ENCODE measurements at places on chromosomes 1 and 21. TPM values are rescaled to one million over a fixed set of nuclear protein-coding genes. Genes with fewer than 3 reads are reported as not detected.

PRXL2B gene
- total RNA-seq, result 55.8 TPM

LAX1 gene
- total RNA-seq, result not detected

NUDT4B gene
- not detected for total RNA-seq

OR2L8 gene
- not detected for total RNA-seq

LY9 gene
- not detected for total RNA-seq

PLPPR5 gene
- total RNA-seq, result not detected

SON gene
- total RNA-seq, result 297 TPM

TMPRSS15 gene
- not detected for total RNA-seq

PODN gene
- total RNA-seq, result 2.0 TPM

DNA sequence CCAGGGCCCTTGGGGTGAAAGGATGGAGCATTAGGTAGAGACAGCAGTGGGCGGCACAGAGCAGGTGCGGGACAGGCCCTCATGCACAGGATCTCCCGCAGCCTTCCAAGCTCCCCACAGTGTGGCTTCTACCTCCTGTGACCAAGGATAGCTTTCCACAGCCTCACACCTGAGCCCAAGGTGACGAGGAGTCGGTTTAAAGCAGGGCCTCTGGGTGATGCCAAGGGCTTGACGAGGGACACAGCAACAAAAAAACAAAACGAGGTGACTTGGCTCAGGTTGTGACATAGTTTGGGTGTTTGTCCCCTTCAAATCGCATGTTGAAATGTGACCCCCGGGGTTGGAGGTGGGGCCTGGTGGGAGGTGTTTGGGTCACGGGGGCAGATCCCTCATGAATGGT, 15.3 kb downstream of the RSPH1 start:
- H3K27ac ChIP-seq, result no peak overlapping the region
- no peak overlapping the region for H3K4me3 ChIP-seq
- no peak for DNase-seq
- H3K27me3 ChIP-seq, result peaks cover 9% of the 10 kb centered on the region
- no peaks in the 10 kb centered on the region for H3K4me1 ChIP-seq
- H3K36me3 ChIP-seq, result no peaks in the 10 kb centered on the region

- H3K27me3 ChIP-seq, result no peaks in the 10 kb centered on the region
- peaks cover 4% of the 10 kb centered on the region for H3K36me3 ChIP-seq
- peak; percentile 54 for DNase-seq
- H3K27ac ChIP-seq, result peak overlapping the region; percentile 52
- H3K4me3 ChIP-seq, result no peak overlapping the region
These were observed 40.6 kb downstream of the HNRNPR start for GRCh38 chr1:23303524-23303923.

GRCh38 chr1:6014130-6014999, 22.1 kb upstream of the NPHP4 start:
- H3K4me1 ChIP-seq, result no peaks in the 10 kb centered on the region
- DNase-seq, result no peak
- H3K27ac ChIP-seq, result no peak overlapping the region
- no peaks in the 10 kb centered on the region for H3K27me3 ChIP-seq
- no peaks in the 10 kb centered on the region for H3K36me3 ChIP-seq

DNA sequence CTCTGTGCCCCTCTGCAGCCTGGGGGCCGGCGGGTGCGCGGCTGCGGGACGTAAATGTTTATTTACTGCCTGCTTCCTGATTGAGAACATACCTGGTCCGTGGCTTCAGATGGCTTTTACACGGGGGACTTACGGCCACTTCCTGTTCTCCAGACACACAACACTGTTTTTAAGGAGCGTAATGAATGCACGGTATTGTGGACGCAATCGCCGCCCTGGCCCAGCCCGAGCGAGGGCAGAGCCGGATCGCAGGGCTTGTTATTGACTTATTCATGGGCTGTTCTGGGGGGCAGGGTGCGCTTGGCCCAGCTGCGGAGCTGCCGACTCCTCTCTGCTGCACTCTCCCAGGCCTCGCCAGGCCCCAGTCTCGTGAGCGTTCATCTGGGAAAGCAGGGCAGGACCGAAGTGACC, 52.8 kb upstream of the ACTRT2 start:
- no peak overlapping the region for H3K27ac ChIP-seq
- no peak for DNase-seq
- H3K36me3 ChIP-seq, result no peaks in the 10 kb centered on the region
- H3K4me3 ChIP-seq, result no peak overlapping the region
- no peaks in the 10 kb centered on the region for H3K27me3 ChIP-seq

- H3K4me3 ChIP-seq, result no peak overlapping the region
- H3K27ac ChIP-seq, result no peak overlapping the region
- no peaks in the 10 kb centered on the region for H3K4me1 ChIP-seq
- no peak for DNase-seq
- no peaks in the 10 kb centered on the region for H3K27me3 ChIP-seq
These were observed 174.9 kb downstream of the PIGK start for GRCh38 chr1:77044133-77044849.

DNA sequence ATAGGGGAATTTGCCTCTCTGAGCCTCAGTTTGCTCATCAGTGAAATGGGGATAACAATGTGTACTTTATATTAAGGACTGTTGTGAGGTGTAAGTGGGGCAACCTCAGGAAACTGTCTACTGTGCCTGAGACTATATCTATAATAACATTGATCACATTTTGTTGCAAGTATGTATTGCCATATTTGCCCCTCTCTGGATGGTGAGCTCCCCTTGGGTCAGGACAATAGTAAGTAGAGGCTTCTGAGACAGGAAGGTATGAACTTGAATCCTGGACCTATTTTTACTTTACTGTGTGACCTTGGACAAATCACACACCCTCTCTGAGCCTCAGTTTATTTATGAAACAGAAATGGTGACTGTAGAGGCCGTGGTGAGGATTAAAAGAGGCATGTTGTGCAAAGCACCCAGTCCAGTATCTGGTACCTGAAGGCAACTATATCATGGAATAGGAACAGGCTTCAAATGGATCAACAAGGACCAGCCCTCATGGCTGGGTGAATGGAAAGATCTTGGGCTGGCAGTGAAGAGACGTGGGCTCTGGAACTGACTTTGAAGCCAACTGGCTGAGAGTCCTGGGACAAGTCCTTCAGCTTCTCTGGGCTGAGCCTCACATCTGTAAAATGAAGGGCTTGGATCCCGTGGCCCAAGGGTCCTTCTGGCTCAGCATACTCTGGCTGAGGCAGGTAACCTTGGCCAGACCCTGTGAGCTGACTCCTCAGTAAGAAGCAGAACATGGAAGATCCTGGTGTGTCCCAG, 35.0 kb upstream of the ID3 start:
- H3K4me3 ChIP-seq, result no peak overlapping the region
- peaks cover 2% of the 10 kb centered on the region for H3K27me3 ChIP-seq
- H3K27ac ChIP-seq, result no peak overlapping the region
- H3K36me3 ChIP-seq, result no peaks in the 10 kb centered on the region

GRCh38 chr1:182459949-182460348, 10.0 kb downstream of the RGSL1 start:
- H3K27me3 ChIP-seq, result no peaks in the 10 kb centered on the region
- H3K4me1 ChIP-seq, result no peaks in the 10 kb centered on the region
- no peak overlapping the region for H3K4me3 ChIP-seq
- no peaks in the 10 kb centered on the region for H3K36me3 ChIP-seq
- H3K27ac ChIP-seq, result no peak overlapping the region

- H3K27ac ChIP-seq, result no peak overlapping the region
- H3K4me1 ChIP-seq, result peaks cover 4% of the 10 kb centered on the region
- H3K27me3 ChIP-seq, result no peaks in the 10 kb centered on the region
- no peak overlapping the region for H3K4me3 ChIP-seq
- no peaks in the 10 kb centered on the region for H3K36me3 ChIP-seq
- DNase-seq, result no peak
These were observed 391.8 kb downstream of the DISC1 start for GRCh38 chr1:232018231-232019025.

GRCh38 chr1:28249013-28249865, 10.1 kb upstream of the SESN2 start:
- DNase-seq, result no peak
- H3K4me1 ChIP-seq, result peaks cover 20% of the 10 kb centered on the region
- H3K36me3 ChIP-seq, result no peaks in the 10 kb centered on the region
- no peak overlapping the region for H3K4me3 ChIP-seq
- H3K27ac ChIP-seq, result no peak overlapping the region
- H3K27me3 ChIP-seq, result no peaks in the 10 kb centered on the region

GRCh38 chr1:240652961-240653409, 41.0 kb upstream of the GREM2 start:
- no peaks in the 10 kb centered on the region for H3K27me3 ChIP-seq
- H3K27ac ChIP-seq, result no peak overlapping the region
- no peak overlapping the region for H3K4me3 ChIP-seq
- no peaks in the 10 kb centered on the region for H3K36me3 ChIP-seq

DNA sequence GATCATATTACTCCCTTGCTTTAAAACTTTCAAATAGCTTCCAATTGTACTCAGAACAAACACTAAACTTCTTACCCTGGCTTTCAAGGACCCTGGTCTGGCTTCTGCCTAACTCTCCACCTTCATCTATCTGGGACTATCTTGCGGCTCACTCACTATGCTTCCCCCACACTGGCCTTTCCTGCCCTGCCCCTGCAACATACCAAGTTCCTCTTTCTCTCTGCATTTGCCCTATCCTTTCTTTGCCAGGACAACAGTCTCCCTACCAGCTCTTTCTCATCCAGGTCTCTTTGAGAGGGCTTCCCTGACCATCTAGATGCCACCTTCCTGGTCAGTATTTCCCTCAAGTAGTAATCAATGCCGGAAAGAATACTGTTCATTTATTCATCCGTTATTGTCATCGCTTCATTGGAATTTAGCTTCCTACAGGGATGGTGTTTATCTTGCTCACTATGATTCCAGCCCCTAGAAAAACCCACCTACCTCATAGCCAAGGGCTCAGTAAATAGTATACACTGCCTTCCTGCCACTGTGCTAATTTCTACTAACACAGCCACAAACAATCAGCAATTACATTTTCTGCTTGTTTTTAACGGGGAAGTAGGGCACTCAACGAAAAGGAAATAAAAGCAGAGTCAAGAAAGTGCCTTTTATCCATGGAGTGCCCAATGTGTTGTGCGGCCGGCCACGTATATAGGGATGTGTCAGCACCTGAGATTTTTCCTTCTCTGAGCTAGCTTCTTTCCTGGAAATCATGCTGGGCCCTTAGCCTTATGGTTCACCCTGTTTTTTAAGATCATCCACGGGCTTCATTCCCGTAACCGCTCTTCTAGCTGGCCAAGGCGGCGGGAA, 521 bp upstream of the CDC7 start:
- H3K4me1 ChIP-seq, result peaks cover 16% of the 10 kb centered on the region
- H3K36me3 ChIP-seq, result no peaks in the 10 kb centered on the region
- H3K4me3 ChIP-seq, result peak overlapping the region; percentile 60
- DNase-seq, result no peak
- H3K27me3 ChIP-seq, result no peaks in the 10 kb centered on the region

GRCh38 chr1:236774926-236775325, 20.2 kb upstream of the MTR start:
- peaks cover 5% of the 10 kb centered on the region for H3K27me3 ChIP-seq
- H3K27ac ChIP-seq, result no peak overlapping the region
- no peak overlapping the region for H3K4me3 ChIP-seq
- H3K36me3 ChIP-seq, result no peaks in the 10 kb centered on the region
- DNase-seq, result peak; percentile 61

DNA sequence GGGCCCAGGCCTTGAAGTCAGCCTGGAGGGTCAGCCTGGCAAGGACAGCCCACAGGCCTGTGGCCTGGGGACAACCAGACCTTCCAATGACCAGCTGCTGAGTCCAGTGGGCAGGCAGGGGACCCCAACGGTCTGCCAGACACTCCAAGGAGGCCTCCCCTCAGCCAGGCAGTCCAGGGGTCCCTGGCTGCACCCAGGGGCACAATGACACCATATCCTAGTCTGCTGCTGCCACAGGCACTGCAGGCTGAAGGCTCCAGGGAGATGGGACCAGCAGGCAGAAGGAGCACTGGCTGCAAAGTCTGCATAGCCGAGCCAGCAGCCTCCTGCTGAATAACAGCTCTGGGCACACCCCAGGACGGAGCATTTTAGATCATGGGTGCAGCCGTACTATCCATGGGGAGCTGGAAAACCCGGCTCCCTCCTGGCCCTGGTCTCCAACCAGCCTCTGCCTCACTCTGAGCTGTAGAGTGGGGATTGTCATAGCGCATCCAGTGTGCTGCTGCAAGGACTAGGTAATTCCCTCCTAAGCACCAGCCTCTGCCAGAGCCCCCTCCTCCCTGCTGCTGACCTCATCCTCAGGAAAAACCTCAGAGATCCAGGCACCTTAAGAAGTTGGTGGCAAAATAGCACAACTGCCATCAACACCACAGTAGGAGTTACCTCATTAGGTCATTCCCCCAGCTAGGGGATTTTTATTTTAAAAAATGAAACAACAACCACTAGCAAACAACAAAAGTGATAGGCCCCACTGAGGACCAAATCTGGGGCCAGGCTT, 4.8 kb upstream of the LAPTM5 start:
- no peaks in the 10 kb centered on the region for H3K27me3 ChIP-seq
- H3K36me3 ChIP-seq, result no peaks in the 10 kb centered on the region
- H3K4me3 ChIP-seq, result no peak overlapping the region

GRCh38 chr1:5926686-5927435, 65.4 kb downstream of the NPHP4 start:
- no peak for DNase-seq
- H3K36me3 ChIP-seq, result no peaks in the 10 kb centered on the region
- no peaks in the 10 kb centered on the region for H3K27me3 ChIP-seq
- no peak overlapping the region for H3K4me3 ChIP-seq
